ENCODE measurements at places on chromosomes 2 and 18.

- no peak for DNase-seq
These were observed 3.5 kb upstream of the GALNT5 start for GRCh38 chr2:157254041-157254440.

- DNase-seq, result peak; percentile 6
These were observed 71.1 kb downstream of the BIRC6 start for GRCh38 chr2:32427672-32428610.

- DNase-seq, result peak; percentile 75
These were observed 513 bp downstream of the TRIP12 start for GRCh38 chr2:229921101-229921891.

GRCh38 chr2:12549641-12550040 is 167.1 kb upstream of the TRIB2 start:
- no peak for DNase-seq

GRCh38 chr18:63063171-63063570 is 256.4 kb downstream of the BCL2 start:
- DNase-seq, result no peak

DNA sequence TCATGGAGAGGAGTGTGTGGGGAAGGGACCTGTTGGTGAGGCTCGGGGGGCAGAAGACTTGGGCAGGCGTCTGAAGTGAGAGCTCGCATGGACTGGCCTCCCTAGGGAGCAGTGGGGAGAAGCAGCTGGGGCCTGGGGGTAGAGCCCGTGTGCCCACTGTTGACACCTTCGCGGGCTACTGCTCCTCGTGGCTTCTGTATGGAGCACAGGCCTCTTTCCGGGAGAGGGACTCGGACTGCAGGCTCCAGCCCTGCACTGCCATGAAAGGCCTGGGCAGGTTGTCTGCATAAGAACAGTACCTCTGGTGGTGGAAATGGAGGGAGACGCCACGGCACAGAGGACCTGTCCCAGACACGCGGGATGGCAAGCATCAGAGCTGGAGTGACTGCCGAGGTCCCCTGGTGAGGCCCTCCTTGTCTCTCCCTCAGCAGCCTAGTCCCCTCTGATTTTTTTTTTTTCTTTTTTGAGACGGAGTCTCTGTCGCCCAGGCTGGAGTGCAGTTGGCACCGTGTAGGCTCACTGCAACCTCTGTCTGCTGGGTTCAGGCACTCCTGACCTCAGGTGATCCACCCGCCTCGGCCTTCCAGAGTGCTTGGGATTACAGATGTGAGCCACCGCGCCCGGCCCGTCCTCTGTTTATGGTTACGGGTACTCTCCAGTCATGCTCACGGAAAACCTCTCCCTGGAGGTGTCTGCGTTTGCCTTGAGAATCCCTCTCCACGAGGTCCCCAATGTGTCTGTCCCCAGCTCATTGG is 44.7 kb upstream of the PTMA start:
- peak; percentile 1 for DNase-seq
